ENCODE measurements at places on chromosomes 5 and 9.

DNA sequence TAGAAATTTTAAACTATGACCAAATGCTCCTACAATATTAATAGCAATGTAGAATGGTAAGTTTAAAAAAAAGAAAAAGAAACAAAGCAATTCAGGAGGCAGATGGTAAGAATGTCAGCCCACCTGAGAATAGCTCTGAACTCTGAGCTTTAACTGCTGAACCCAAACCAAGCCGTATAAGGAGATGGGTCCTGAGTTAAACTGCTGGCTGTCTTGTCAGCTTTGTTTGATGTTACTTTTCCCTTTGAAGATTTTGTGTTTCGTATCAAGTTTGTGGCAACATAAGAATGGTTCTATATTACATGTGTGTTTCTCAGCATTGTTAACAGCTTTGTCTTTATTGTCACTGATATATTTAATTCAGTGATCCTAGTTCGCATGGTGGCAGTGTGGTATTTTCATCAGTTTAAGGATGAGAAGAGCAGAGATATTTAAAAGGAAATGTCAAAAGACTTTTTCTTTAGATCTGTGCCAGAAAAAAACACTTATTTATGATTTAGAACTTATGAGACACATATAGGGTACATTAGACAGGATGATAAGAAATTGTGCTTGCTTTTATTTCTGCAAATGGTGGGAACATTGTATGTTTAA, 390.1 kb downstream of the CCDC171 start:
- DNase-seq = no peak

DNA sequence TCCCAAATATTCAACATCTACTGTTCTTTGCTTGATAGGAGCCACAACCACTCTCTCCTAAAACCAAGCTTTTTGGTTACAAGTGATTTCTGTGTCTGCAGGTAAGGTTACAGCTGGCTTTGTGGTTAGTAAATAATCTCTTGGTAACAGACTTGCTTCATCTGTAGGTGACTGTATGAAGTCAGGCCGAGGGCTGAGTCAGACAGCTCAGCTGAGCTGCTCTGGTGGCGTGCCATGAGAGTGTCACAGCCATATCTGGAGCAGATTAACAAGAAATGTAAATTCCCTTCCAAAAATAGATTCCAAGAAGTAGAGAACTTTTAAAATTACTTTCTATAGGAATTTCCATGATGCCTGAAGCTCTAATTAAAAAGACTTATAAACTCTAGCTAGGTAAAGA, 23.7 kb upstream of the TAS2R1 start:
- DNase-seq = no peak

DNA sequence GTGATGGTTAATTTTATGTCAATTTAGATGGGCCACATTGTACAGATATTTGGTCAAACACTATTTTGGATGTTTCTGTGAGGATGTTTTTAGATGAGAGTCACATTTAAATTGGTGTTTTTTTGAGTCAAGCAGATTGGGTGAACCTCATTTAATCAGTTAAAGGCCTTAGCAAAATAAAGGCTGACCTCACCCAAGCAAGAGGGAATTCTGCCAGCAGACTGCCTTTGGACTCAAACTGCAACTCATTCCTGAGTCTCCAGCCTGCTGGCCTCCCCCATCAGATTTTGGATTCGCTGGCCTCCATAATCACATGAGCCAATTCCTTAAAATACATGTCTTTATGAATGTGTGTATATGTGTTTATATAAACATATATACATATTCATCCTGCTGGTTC, 282.7 kb upstream of the POU5F2 start:
- DNase-seq = no peak

- DNase-seq = no peak
Measured at GRCh38 chr9:79300068-79300467, 271.7 kb upstream of the TLE4 start.

GRCh38 chr9:100990605-100991381, 37.7 kb upstream of the PLPPR1 start:
- no peak for DNase-seq

DNA sequence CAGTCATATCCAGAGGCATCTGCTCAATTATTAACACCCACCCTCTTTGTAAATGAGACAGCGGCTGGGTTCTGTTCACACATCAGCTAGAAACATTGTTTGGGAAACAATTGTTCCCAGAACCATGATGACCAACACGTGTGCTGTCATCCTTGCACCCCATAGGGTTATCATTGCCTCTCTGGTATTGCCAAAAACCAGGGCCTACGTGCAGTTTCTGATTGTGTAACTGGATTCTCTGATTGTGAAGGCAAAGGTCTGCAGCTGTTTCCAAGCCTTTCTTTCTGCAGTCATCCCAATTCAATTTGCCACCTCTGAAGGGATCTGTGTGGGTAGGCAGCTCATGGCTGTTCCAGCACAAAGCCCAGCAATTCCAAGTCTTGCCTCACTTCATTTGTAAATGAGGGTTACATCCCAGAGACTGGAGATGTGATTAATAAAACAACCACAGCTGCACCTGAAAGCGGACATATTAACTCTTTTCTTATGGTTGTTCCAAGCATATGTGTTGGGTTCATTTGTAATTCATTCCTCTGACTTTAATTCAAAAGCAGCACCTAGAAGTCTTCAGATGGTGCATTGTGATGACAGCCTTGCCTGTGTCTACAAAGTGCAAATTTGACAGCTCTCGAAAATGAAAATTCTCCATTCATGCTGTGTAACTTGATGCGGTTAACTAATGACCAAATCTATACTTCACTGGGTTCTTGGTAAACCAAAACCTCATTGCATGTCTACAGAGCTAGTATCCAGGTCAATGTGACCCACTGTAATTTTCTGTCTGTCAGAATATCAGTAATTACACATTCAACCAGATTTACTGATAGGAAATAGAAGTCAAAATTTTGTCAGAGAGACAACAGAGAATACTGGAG, 66.6 kb downstream of the YIPF5 start:
- DNase-seq = no peak

- no peak for DNase-seq
Measured at GRCh38 chr5:143791848-143792731, 19.9 kb upstream of the HMHB1 start.

- DNase-seq = no peak
Measured at GRCh38 chr9:8484597-8485191, 685.1 kb upstream of the DMAC1 start.

- DNase-seq = no peak
Measured at GRCh38 chr5:6705959-6706358, 7.3 kb upstream of the TENT4A start.
